HAP-1 (cell line): ENCODE measurements at places on chromosomes 2 and 18.
A peak's percentile ranks its signal among the peaks of the same experiment; 100 is the strongest.

GRCh38 chr2:141770530-141770929, 360.3 kb downstream of the LRP1B start:
- DNase-seq: peak; percentile 12

GRCh38 chr2:118325321-118325955, 237.2 kb downstream of the INSIG2 start:
- no peak for DNase-seq

DNA sequence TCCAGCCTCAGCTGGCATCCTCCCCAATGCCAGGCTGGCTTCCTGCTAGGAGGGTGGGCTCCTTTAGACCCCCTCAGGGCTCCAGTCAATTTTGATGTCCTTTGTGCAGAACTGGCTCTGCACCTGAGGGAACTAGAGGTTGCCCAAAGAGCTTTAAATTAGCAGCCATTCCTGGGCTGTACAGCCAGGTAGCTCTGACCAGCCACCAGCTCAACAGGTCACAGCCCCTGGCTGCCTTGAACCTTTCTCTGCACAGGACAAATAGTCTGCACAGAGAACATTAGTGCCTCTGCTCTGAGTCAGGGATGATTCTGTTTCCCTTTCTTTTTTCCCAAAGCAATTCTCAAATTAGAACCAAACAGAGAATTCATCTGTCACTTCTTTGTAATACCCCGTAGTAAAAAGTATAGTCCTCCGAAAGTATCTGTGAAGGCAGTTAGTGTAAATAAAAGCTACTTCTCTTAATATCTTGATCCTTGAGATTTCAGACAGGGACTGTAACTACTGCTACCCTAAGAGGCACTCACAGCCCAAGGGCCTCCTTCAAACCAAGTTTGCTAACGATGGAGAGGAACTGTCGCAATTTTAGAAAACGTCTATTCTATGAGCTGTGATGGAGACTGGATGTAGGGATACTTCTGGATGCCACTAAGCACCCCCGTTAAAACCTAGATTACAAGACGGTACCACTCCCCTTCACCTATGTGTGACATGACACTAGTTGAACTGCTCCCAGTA, 3.0 kb downstream of the TTC32 start:
- DNase-seq: no peak

GRCh38 chr2:68789603-68790002, 55.0 kb downstream of the ARHGAP25 start:
- DNase-seq: no peak

GRCh38 chr18:10011751-10012150, 97.9 kb downstream of the VAPA start:
- DNase-seq: no peak

DNA sequence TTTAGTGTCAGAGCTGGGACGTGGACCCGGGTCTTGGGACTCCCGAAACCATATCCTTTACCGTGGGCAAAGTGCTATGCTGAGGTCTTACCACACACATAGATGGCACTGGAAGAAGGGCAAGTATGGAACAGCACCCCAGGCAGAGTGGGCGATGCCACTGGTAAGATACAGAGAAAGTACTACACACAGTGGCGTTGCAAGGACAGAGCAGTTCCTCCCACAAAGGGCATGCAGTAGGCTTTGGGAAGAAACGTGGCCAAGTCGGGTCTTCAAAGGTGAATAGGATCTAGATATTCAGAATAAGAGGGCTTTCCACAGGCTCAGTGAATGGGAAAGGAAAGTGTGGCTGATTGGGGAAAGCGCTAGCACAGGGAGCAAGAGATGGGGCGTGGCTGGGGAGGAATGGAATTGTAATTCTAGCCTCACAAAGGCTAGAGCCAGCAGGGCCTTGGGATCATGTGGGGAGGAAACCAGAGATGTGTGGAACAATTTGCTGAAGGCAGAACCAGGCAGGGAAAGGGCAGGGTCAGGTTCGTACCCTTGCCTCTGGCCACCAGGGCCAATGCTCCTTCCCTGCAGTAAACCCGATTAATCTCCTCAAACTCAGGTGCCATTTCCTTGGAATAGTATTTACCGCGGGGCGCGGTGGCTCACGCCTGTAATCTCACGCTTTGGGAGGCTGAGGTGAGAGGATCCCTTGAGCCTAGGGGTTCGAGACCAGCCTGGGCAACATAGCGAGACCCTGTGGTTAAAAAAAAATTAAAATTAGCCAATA, 36.0 kb downstream of the PCBP1 start:
- DNase-seq: peak; percentile 85

DNA sequence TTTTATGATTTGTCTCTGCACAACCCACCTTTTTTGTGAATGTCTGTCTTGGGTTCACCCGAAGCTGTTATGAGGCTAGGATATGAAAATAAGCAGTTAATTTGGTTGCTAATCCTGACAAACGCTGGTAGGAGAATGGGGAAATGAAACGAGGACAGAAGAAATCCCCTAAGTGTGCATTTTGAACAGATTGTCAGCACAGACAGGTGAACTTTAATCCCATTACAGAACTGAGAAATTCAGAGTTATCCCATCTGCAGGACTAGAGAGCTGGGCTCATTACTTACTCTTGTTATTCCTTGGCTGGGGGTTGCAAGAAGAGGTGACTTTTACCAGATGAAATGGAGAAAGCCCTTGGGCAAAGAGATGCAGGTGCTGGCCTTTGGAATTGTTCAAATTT, 123.3 kb upstream of the NYAP2 start:
- no peak for DNase-seq

DNA sequence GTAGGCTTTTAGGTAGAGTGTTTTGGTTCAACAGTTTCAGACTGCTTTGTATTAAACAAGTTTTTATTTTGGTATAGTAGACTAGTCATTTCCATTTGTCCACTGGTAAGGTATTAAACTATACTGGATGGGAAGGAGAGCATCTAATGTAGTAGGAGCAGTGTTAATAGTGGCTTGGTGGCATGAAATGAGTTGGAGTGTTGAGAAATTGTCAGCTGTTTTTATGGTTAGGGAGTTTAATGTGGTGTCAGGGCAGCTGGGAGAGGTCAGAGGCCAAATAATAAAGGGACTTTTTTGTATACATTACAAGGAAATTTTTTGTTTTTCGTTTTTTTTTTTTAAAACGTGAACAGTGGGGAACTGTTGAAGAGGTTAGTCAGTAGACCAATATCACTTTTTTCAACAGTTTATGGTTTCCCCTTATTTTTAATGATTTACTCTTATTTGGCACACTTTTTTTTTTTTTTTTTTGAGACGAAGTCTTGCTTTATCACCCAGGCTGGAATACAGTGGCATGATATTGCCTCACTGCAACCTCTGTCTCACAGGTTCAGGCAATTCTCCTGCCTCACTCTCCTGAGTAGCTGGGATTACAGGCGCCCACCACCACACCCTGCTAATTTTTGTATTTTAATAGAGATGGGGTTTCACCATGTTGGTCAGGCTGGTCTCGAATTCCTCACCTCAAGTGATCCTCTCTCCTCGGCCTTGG, 21.2 kb downstream of the ACTR3 start:
- DNase-seq: no peak

GRCh38 chr18:77654302-77654701, 404.7 kb downstream of the GALR1 start:
- no peak for DNase-seq

- DNase-seq: no peak
These were observed 20.5 kb downstream of the IL18R1 start for GRCh38 chr2:102376052-102376591.

- no peak for DNase-seq
These were observed 40.9 kb downstream of the CLASP1 start for GRCh38 chr2:121608367-121608766.

GRCh38 chr2:133513893-133514292, 54.4 kb downstream of the NCKAP5 start:
- DNase-seq: no peak

DNA sequence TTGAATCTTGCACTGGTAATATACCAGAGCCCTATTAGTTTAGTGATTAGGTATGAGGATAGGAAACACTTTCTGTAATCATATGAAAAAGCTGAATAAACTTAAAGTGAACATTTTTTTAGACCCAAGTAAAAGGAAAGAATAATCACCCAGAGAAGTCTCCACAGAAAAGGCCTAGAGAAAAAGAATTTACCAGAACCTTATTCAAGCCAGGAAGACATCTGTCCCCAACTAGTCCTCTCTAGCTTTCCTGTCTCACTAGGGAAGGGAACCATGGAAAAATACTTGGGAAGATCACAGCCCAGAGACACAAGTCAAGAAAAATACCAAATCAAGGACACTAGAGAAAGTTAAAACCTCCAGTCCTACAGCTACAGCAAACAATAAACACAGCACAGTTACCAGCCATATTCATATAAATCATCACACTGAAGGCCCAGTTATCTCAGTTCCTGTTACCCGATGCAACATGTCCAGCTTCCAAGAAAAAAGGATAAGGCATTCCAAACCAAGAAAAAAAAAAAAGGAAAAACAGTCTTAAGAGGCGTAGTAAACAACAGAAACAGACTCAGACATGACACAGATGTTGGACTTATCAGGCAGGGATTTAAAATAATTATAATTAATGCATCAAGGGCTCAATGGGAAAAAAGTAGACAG, 461.5 kb downstream of the IRS1 start:
- no peak for DNase-seq

GRCh38 chr2:155309483-155309882, 611.0 kb downstream of the KCNJ3 start:
- DNase-seq: no peak

- DNase-seq: no peak
These were observed 90.8 kb downstream of the MIB1 start for GRCh38 chr18:21831413-21831831.

DNA sequence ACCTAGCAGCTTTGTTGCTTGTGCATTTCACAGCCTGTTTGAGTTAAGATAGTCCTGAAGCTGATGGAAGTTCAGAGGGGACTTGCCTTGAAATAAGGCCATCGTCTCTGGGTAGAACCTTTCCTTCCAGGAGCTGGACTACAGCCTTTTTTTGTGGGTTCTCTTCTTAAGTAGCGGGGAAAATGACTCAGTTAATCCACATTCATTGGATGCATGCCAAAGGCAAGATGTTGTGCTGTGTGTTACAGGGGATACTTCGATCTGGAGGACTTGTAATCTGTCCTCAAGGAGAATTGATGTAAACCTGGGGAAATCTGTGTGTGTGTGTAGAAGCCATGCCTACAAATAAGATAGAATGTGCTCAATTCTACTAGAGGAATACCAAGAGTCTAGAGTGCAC, 46.8 kb downstream of the RPIA start:
- no peak for DNase-seq

DNA sequence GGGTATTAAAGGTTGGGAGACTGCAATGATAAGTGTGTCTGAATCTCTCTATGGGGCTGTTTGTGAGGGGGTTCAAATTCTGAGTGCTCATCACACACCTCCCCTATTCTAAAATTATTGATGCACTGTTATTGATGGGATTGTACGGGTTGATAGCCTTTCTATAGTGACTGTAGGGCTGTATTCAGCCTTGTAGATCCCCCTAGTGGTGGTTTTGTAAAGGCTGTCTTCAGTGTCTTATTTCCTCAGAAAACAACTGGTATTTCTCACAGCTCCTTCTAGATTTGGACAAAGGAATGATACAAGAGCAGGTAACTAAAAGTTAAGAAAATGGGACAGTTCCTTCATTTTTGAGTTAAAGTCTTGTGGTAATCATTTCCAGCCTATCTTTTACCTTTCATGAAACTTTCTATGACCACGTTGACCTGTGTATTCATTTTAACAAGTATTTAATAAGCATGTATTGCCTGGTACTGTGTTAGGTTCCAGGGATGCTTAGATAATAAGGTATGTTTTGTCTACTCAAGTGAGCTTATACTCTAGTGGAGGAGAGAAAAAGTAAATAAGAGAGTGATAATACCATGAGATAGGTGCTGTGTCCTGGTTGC, 21.2 kb downstream of the SMAD4 start:
- DNase-seq: peak; percentile 27

- DNase-seq: no peak
These were observed 55.8 kb downstream of the SLC8A1 start for GRCh38 chr2:40396124-40396523.
